ENCODE measurements at places on chromosomes 5 and 9.

GRCh38 chr9:79551586-79551985 lies 20.2 kb upstream of the TLE4 start:
- DNase-seq, result no peak

- DNase-seq, result no peak
Observed at GRCh38 chr9:105286098-105286497, 41.6 kb downstream of the SLC44A1 start.

DNA sequence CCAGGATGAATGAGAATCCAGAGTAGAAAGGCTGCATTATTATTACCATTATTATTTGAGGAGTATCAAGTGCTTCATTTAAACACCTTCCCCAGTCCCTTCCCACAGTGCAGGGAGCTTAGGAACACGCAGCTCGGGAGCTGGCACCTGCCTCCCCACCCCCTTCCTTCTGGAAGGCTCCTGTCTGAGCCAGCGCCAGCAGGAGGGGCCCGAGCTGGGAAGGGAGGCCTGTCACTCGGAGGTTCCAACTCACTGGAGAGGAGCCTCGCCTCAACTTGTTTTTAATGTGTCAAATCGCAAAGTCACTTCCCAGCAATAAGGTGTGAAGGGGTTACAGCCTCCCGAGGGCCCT lies 156.4 kb upstream of the IRX4 start:
- DNase-seq, result no peak

- DNase-seq, result no peak
Observed at GRCh38 chr5:122532035-122532434, 220.0 kb downstream of the SNCAIP start.
